ENCODE measurements at places on chromosomes 12 and 14.
A peak's percentile ranks its signal among the peaks of the same experiment; 100 is the strongest.

DNA sequence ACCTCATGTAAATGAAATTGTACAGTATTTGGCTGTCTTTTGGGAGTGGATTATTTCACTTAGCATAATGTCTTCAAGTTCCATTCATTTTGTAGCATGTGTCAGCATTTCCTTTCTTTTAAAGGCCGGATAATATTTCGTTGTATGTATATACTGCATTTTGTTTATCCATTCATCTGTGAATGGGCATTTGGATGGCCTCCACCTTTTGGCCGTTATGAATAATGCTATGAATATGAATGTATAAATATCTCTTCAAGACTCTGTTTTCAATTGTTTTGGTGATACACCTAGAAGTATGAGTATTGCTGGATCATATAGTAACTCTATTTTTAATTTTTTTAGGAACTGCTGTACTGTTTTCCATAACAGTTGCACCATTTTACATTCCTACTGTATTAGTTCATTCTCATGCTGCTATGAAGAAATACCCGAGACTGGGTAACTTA lies 164.9 kb downstream of the DYRK2 start:
- DNase-seq, result no peak

- no peak for DNase-seq
These were observed 190.7 kb upstream of the LMNTD1 start for GRCh38 chr12:25743679-25744215.

DNA sequence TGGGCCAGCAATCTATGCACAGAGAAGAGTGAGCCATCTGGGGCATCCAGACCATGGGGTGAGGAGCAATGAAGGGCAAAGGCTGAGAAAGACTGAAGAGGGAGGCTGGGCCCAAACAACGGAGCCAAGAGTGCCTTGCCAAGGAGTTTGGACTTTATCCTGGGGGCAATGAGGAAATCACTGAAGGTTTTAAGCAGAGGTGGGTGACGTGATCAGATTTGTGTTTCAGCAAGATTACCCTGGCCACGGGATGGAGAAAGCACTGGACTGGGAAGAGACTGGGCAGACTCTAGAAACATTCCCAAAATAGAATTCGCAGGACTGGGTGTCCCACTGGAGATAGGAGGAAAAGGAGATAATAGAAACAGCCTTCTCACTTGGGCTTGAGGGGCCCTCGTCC lies 65.3 kb downstream of the DPF3 start:
- no peak for DNase-seq

- no peak for DNase-seq
These were observed 190.4 kb upstream of the BCL2L14 start for GRCh38 chr12:11880381-11880780.

GRCh38 chr12:4153343-4153892 lies 120.1 kb upstream of the CCND2 start:
- no peak for DNase-seq

GRCh38 chr12:53972152-53972702 lies 699 bp upstream of the HOXC11 start:
- DNase-seq, result no peak

DNA sequence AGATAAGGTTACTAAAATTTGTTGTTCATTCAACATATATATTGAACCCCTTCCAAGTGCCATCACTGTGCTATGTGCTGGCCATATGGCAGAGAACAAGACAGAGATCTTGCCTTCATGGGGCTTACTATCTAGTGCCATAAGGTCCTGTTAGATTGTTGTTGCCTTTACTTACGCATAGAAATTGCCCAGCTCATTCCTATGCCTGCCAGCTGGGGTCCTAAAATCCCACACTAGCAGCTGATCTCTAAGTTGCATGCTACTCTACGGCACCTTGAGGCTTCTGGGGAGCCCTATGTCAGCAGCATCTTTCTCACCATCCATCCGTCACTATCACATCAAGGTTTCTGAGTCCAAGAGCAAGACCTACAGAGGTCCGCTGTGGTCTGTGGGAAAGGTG lies 1.4 kb upstream of the KCNK10 start:
- DNase-seq, result no peak

- DNase-seq, result no peak
These were observed 30.4 kb downstream of the MMAB start for GRCh38 chr12:109542876-109543275.

- peak; percentile 13 for DNase-seq
These were observed 662 bp upstream of the NELL2 start for GRCh38 chr12:44876544-44877410.

DNA sequence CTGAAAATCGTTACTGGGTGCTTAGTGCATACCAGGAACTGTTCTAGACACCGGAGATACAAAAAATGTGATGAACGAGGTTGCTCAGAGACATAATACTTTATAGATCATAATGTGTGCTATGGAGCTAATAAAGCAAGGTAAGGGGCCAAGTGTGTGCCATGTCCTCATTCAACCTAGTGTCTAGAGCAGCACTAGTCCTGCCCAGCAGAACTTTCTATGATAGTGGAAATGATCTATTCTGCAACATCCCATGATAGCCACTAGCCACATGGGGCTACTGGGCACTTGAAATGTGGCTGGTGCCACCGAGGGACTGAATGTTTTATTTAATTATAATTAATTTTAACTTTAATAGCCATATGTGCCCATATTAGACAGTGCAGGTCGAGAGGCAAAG lies 15.6 kb downstream of the NUAK1 start:
- no peak for DNase-seq

- no peak for DNase-seq
These were observed 39.2 kb downstream of the LTBP2 start for GRCh38 chr14:74572726-74573301.

DNA sequence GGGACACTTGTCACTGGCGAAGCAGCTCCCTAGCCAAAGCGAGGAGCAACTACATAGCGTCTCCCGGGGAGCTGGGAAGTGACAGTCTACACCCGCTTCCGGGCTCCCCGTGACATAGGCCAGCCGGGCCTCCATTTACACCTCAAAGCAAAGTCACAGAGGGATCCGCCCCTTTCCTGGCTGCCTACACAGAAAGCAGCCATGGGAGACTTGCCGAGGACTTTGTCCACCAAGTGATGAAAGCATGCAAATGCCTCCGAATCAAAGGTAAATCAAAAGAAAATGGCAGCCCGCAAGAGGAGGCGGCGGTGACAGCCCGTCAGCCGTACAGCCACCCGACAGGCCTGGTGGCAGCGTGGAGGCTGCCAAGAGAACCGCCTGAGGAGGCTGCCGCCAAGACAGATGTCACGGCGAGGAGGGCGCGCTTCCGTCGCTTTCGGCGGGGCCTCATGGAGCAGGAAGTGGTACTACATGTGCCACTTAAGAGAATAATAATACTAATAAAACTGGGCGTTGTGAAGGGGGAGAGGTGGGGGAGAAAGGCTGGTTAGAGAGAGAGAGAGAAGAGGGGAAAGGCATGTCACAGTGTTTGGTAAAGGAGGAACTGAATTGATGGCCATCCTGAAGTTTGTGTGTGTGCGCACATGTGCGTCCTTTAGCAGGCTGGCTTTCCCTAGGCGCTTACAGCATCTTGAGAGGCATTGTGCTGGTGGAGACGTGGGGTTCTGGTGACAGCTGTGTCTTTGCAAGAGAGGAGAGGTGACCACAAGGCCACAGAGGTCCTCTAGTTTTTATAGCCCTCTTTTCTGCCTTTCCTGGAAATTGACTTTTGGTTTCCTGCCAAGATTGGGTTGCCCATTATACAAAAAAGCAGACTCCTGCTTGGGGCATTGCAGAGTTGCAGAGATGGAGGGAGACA lies 661.7 kb downstream of the VRK1 start:
- peak; percentile 38 for DNase-seq

- no peak for DNase-seq
These were observed 68.7 kb upstream of the KRAS start for GRCh38 chr12:25319233-25319984.

DNA sequence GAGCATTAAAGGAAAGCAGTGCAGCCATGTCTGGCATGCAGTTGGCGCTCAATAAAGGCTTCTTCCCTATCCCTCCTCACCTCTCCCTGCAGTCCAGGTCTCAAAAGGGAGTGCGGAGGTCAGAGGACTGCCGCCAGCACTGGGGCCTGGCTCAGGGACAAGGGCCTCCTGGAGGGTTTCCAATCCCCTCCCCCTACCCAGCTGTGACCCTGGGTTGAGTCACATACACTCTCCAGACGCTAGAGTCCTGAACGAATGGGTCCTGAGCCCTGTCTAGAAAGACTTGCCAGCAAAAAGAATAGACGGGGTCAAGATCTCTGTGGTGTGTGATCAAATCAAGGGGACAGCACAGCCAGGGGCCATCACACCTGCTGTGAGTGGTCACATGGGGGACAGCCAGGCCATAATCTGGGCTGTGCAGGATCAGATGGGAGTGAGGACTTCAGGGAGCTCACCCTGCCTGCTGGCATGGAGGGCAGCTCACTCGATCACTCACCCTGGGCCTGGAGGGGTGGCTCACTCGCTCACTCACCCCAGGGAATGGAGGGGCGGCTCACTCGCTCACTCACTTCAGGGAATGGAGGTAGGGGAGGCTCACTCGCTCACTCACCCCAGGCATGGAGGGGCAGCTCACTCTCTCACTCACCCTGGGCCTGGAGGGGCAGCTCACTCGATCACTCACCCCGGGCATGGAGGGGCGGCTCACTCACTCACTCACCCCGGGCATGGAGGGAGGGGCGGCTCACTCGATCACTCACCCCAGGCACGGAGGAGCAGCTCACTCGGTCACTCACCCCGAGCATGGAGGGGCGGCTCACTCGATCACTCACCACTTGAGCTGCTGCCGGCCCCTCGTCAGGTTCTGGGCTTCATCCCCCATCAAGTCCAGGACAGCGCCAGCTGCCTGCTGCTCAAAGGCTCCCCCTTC lies 12.8 kb downstream of the CFAP73 start:
- DNase-seq, result peak; percentile 73

DNA sequence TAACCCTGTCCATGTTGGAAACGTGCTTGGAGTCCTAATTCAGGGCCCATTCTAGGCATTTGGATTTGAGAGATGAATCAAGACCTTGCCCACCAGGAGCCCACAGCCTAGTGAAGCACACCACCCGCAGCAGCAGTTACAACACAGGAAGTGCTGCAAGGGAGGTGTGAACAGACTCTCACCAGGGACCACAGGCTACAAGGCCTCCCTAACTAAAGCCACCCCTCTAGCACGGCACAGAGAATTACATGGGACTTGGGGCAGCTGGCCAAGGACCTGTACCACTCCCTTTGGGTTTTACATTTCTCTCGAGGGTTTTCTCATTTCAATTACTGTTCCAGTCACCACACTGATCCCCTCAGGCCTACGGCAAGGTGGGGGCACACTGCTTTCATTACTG lies 49.5 kb upstream of the FOXN3 start:
- DNase-seq, result no peak

DNA sequence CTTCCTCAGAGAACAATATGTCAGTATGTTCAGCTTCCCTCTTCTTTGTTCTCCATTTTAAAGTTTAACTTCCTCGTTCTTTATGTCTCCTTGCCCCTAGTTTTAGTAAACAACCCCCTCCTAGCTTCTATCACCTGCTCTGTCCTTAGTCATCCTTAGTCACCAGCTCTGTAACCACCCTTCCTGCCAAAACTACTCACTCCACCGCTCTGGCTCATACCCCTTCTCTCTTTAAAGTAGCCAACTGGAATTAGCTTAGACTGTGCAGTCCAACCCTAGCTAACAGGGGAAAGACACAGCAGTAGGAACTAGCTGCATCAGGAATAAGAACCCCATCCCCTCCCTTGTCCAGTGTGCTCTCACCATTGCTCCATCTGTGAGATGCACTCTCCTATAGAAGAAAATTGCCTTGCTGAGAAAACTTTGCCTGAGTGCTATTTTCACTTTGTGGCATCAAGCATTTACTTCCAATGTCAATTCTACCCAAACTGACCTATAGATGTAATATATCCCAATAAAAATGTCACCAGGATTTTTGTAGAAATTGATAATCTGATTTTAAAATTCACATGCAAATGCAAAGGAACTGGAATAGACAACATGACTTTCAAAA lies 603.2 kb downstream of the C12orf50 start:
- no peak for DNase-seq

GRCh38 chr12:38124247-38125012 lies 192.1 kb upstream of the ALG10B start:
- DNase-seq, result peak; percentile 82

DNA sequence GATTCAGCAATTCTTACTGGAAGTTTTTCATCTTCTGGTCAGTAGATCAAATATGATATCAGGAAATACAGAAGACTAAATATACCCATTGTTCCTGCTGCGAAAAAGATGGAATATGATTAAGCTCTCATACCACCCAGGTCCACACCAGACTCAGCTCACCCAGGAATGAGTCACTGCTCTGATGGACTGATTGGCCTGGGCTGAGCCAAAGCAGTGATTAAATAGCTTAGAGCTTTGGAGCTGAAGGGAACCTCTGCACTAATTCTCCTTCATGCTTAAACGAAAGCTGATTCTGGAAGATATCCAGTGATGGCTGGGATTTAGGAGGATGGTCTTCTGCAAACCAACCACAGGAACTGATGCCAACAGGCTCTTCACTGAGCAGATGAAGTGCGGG lies 62.0 kb upstream of the SYT1 start:
- DNase-seq, result no peak

GRCh38 chr12:98939350-98939749 lies 294.3 kb downstream of the APAF1 start:
- DNase-seq, result no peak

DNA sequence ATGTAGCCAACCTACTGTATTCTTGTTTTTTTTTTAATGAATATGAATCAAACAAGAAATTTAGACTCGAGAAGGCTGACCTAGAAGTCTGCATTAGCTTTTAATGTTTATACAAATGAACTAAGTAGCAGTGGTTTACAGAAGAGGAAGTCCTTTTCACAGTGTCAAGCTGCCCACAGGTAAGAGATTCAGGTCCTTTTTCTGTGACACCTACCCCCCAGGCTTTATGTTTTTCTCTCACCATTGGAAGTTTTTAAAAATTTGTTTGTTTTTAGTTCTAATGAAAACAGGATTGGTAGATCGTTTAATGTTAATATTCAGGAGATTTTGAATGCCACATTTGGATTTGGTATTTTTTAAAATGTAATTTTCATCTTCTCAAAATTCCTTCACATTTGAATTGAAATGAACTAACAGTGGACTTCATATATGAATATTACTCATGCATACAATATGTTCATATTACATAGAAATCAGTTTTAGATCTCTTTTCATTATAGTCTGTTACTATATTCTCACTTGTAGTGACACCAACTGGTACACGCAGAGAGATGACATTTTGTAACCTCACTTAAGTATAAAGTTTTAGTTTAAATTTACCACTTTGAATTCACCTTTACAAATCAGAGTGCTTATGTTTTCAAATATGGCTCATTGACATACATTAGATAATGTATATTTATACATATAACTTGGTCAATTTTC lies 29.7 kb downstream of the ATF7IP start:
- no peak for DNase-seq

GRCh38 chr12:59408431-59408830 lies 187.4 kb upstream of the SLC16A7 start:
- no peak for DNase-seq

DNA sequence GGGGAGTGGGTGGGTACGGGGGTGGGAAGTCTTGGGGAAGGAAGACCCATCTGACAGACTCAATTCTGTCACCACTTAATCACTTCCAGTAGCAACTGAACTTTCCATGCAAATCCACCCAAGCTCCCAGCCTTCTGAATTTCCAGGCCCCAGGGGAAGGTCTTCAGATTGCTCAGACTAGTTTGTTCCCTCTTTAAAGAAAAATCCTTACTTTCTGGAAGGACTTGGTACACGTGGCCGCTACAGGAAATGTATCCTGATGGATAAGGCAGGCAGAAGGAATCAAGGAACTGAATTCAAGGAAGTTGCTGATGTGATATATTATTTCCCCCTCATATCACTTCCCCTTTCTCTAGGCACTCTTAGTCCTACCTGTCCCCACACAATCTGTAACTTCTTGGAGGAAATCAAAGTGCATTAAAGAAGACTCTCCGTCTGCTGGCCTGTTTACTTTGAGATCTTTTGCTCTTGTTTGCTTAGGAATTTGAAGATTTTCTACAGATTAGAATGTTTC lies 6.4 kb downstream of the NFKBIA start:
- DNase-seq, result no peak

Measured in body of pancreas (tissue), 4 donors.